Upper lobe of left lung (tissue), 6 donors: ENCODE measurements at places on chromosomes 1 and 21. TPM values are rescaled to one million over a fixed set of nuclear protein-coding genes. Genes with fewer than 3 reads are reported as not detected.

DNA sequence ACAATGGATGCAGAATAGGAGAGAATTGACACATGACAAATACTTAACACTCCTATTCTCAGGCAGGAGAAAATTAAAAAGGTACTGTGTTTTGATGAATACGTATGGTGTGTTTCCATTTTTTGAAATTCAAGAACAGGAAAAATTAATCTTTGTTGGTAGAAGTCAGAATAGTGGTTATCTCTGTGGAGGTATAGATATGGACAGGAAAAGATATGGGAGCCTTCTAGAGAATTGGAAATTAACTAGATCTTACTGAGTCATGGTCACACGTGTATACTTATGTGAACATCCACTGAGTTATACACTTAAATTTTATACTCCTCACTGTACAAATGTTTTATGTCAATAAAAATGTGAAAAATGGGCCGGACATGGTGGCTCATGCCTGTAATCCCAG, 9.9 kb upstream of the TUT4 start:
- H3K4me3 ChIP-seq, result no peak overlapping the region
- H3K36me3 ChIP-seq, result no peaks in the 10 kb centered on the region
- H3K4me1 ChIP-seq, result no peaks in the 10 kb centered on the region
- H3K27me3 ChIP-seq, result no peaks in the 10 kb centered on the region
- H3K27ac ChIP-seq, result no peak overlapping the region

- peak overlapping the region; percentile 74 for H3K27ac ChIP-seq
- DNase-seq, result no peak
- no peaks in the 10 kb centered on the region for H3K27me3 ChIP-seq
- H3K4me1 ChIP-seq, result peaks cover 24% of the 10 kb centered on the region
Measured at GRCh38 chr1:246608616-246609376, 42.5 kb downstream of the CNST start.

- no peak overlapping the region for H3K4me3 ChIP-seq
- no peaks in the 10 kb centered on the region for H3K4me1 ChIP-seq
- no peak for DNase-seq
- no peaks in the 10 kb centered on the region for H3K27me3 ChIP-seq
Measured at GRCh38 chr1:238738892-238739291, 647.5 kb upstream of the CHRM3 start.

The ZMYND12 gene
- 1.5 TPM for total RNA-seq

- H3K4me1 ChIP-seq, result peaks cover 39% of the 10 kb centered on the region
- peak overlapping the region; percentile 96 for H3K4me3 ChIP-seq
- H3K27me3 ChIP-seq, result no peaks in the 10 kb centered on the region
- no peaks in the 10 kb centered on the region for H3K36me3 ChIP-seq
- peak overlapping the region; percentile 99 for H3K27ac ChIP-seq
- DNase-seq, result peak; percentile 91
Measured at GRCh38 chr1:176206006-176206960, 803 bp downstream of the COP1 start.

The CELA3A gene
- not detected for total RNA-seq

DNA sequence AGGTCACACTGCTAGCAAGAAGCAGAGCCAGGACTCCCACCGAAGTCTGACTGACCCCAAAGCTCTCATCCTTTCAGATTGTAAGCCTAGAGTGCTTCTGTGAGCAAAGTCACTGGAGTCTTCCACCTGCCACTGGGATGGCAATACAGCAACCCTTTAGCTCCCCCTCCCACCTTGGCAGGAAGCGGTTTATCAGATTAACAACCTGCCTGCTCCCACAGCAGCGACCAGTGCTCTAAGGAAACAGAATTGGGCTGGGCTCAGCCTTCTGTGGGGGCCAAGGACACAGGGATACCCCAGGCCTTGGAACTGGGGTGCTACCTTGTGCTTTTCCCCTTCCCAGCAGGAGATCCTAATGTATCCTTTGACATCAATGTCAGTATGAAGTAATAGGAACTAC, 76.0 kb downstream of the GFI1 start:
- H3K36me3 ChIP-seq, result no peaks in the 10 kb centered on the region
- H3K27me3 ChIP-seq, result no peaks in the 10 kb centered on the region
- no peak overlapping the region for H3K27ac ChIP-seq

- no peak overlapping the region for H3K4me3 ChIP-seq
- no peaks in the 10 kb centered on the region for H3K27me3 ChIP-seq
- no peak overlapping the region for H3K27ac ChIP-seq
- no peaks in the 10 kb centered on the region for H3K4me1 ChIP-seq
- H3K36me3 ChIP-seq, result no peaks in the 10 kb centered on the region
Measured at GRCh38 chr1:37277366-37277765, 197.0 kb upstream of the ZC3H12A start.

The CLDN14 gene
- total RNA-seq, result not detected

DNA sequence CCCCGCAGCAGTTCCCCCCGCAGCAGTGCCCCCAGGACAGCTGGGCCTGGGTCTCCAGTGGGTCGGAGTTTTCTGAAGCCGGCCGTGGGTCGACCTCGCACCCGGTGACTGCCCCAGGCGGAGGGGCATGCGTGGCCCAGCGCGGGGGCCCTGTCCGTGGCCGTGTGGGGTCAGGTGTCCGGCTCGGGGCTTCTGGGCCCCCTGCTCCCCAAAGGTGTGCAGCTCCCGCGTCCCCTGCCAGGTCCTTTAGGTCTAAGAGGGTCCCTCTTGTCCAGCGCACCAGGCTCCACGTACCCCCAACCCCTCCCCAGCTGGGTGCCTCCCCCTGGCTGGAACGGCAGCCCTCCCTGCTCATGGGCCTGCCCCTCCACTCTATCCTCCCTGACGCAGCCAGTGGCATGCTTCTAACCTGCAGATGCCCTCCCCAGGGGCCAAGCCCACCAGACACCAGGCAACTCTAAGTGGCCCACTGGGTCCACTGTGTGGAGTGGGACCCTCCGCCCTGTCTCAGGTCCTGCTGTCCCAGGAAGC, 5.9 kb upstream of the HES4 start:
- H3K27me3 ChIP-seq, result peaks cover 7% of the 10 kb centered on the region
- DNase-seq, result no peak
- H3K4me3 ChIP-seq, result no peak overlapping the region
- H3K4me1 ChIP-seq, result peaks cover 31% of the 10 kb centered on the region
- peak overlapping the region; percentile 52 for H3K27ac ChIP-seq

- no peaks in the 10 kb centered on the region for H3K27me3 ChIP-seq
- no peak overlapping the region for H3K4me3 ChIP-seq
- no peaks in the 10 kb centered on the region for H3K36me3 ChIP-seq
- H3K27ac ChIP-seq, result no peak overlapping the region
Measured at GRCh38 chr1:7266561-7266960, 481.3 kb downstream of the CAMTA1 start.

DNA sequence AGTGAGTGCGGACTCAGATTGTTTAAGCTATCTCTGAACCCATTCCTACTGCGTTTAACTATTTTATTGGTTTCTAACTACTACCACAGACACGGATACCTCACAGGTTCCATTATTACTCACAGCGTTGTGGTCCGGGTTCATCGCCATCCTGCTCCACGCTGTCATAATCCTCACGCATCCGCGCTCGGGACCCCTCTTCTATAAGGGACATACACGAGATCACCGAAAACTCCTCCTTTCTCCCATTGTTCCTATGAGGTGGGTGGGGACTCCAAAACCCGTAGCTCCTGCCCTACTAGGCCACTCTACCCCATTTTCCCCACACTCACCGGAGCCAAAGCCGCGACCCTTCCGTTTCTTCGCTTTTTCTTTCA, 610 bp downstream of the RBM8A start:
- H3K27ac ChIP-seq, result peak overlapping the region; percentile 97
- H3K4me1 ChIP-seq, result peaks cover 10% of the 10 kb centered on the region
- DNase-seq, result no peak

The KRTAP21-2 gene
- not detected for total RNA-seq

DNA sequence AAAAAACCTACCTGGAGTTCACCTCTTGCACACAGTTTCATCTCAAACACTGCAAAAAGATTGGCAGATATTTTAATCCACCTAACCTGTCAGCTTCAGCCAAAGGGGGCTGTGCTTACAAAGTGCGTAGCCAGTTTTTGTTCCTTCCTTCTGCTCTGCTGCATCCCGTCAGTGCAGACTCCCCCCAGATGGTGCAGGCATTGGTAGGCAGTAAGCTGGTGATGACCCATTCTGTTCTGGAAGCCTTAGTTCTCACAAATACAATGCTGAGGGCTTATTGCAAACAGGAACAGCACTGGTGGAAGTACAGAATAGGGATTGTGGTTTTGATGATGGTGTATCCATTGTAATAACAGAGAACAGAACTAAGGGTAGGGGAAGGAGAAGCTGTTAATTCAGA, 239.5 kb downstream of the RYR2 start:
- H3K4me3 ChIP-seq, result no peak overlapping the region
- no peaks in the 10 kb centered on the region for H3K4me1 ChIP-seq
- no peak for DNase-seq
- no peaks in the 10 kb centered on the region for H3K27me3 ChIP-seq

- H3K27me3 ChIP-seq, result peaks cover 2% of the 10 kb centered on the region
- H3K4me3 ChIP-seq, result no peak overlapping the region
- no peak overlapping the region for H3K27ac ChIP-seq
- H3K4me1 ChIP-seq, result no peaks in the 10 kb centered on the region
- H3K36me3 ChIP-seq, result no peaks in the 10 kb centered on the region
Measured at GRCh38 chr1:23210963-23211362, 6.3 kb downstream of the HTR1D start.

The KCNJ9 gene
- not detected for total RNA-seq

The S100A1 gene
- total RNA-seq, result not detected

The TSACC gene
- 4.2 TPM for total RNA-seq

DNA sequence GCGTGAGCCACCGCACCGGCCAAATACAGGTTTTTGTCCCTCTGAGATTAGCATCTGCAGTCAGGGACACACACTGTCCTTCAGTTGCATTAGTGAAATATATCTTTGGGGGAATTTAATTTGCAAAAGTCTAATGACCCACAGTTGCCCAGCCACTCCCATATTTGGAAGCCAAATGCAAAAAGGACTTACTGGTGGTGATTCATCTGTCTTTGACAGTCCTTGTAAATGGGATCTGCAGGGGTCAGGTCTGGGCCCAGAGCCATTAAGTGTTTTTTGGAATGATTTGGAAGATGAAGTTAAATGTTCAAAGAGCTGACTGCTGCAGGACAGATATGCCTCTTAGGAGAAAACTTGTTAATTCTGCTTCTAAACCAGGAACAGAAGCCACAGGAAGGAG, 44.6 kb upstream of the DNASE2B start:
- H3K36me3 ChIP-seq, result no peaks in the 10 kb centered on the region
- no peak for DNase-seq
- no peak overlapping the region for H3K4me3 ChIP-seq
- H3K27ac ChIP-seq, result no peak overlapping the region
- no peaks in the 10 kb centered on the region for H3K27me3 ChIP-seq

The FABP3 gene
- 11.3 TPM for total RNA-seq

- DNase-seq, result no peak
- no peak overlapping the region for H3K27ac ChIP-seq
- H3K4me1 ChIP-seq, result no peaks in the 10 kb centered on the region
- H3K4me3 ChIP-seq, result no peak overlapping the region
Measured at GRCh38 chr21:35108887-35109286, 59.8 kb upstream of the RUNX1 start.

DNA sequence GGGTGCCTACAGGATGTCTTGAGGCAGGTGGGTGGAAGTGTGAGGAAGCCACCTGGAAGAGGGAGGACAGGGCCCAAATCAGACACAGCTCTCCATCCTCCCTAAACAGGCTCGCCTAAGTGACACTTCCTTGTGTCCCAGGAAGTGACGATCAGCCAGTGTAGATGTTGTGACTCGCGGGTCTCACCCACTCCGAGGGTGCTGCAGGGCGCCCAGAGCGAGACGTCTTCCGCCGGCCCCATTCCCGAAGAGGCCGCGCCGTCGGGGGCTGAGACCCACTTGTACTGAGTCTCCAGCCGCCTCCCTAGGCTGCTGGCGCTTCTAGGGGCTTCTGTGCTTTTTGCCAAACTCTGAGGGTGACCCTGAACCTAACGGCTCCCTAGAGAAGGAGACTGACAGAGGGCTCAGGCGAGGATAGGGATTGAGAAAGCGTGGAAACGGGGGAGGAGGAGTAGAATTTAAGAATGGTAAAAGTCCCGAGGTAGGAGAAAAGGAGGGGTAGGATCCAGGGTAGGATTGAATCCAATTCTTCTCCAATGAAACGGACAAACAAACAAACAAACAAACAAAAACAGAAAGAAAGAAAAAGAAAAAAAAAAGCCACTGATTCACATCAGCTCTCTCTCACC, 543 bp upstream of the MARK1 start:
- peak overlapping the region; percentile 58 for H3K4me3 ChIP-seq
- DNase-seq, result peak; percentile 72
- H3K27me3 ChIP-seq, result no peaks in the 10 kb centered on the region

GRCh38 chr1:155174324-155175280, 953 bp downstream of the TRIM46 start:
- peak; percentile 77 for DNase-seq
- peak overlapping the region; percentile 92 for H3K4me3 ChIP-seq
- H3K4me1 ChIP-seq, result peaks cover 30% of the 10 kb centered on the region
- H3K27ac ChIP-seq, result peak overlapping the region; percentile 30
